HepG2 (cell line): ENCODE measurements at places on chromosomes 1 and 21.
A peak's percentile ranks its signal among the peaks of the same experiment; 100 is the strongest.

- DNase-seq, result no peak
Observed at GRCh38 chr1:12135612-12136011, 31.2 kb upstream of the TNFRSF1B start.

DNA sequence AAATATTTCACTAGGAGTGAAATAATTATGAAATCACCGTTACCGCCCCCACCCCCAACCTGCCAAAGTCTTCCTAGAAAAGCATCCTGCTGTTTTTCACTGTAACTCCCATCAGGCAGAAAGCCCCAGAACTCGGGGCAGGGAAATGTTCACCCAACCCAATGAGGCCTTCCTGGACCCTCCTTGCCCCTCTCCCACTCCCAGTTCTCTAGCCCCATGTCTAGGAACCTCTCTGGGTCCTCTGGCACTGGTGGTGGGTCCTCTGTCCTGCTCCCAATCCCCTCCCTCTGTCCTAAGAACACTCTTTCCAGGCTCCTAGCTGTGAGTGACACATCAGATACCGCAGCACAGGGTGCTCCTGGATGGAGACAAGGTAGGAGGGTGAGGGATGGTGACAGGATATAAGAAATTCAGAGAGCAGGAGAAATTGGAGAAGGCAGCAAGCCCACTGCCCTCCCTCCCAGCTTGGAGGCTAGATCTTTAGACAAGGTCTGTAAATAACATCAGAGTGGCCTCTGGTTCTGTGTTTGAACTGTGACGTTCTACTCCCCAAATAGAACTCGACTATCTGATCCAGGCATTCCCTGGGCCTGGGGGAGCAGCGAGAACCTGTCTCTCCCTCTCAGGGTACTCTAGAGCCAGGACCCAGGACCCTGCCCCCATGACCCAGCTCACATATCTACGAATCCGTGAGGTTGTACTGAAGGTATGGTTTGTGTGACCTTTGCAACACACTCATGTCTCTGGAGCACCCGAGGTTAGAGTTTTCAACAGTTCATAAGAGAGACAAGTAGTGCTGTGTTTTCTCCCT lies 23.3 kb upstream of the BTG2 start:
- DNase-seq, result peak; percentile 29

GRCh38 chr1:150106341-150106740 lies 38.8 kb downstream of the VPS45 start:
- DNase-seq, result no peak

DNA sequence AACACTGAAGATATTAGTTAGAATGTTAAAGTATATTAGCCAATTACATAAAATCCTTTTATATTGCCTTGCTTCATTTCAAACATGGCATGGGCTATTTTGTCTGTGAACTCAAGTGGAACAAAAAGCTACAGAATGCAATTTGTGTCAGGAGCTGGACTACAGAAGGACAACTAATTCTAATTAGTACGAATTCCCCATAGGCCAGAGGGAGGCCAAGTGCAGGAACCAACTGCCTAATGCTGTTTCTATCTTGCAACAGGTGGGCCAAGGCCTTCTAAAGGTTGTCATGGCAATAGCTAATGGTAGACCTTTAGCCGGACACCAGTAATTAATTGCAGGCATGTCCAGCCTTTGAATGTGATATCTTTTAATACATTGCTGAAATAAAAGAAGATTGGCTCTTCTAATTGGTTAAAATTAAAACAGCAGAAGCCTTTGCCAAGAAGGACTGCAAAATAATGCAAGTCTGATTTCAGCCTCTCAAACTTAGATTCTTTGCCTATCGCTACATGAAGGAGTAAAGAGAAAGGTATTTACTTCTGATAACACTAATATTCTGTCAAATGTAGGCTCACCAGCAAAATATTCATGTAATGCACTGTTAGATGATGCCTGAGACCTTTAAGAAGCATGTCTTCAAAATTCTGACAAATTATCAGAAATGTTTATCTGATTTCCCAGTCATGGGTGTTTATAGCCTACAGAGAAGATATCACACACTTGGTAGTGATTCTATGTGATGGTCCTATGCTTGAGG lies 232.1 kb downstream of the LMO4 start:
- DNase-seq, result no peak

DNA sequence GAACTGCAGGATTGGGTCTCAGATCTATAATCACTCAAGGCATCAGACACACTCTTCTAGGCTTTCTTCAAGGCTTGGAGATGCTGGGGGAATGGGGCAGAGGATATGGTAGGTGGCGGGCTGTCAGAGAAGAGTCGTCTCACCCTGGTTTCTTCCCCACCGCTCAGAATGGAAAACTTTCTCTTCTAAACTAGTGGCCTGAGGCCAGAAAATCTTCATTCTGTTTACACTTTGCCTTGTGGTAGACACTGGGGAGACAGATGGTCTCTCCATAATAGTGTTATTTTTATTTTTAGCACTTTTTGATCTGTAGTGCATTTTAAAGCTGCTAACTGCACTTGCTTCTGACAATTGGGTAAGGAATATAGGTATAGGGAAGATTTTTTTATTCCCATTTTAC lies 2.6 kb downstream of the PRELP start:
- DNase-seq, result no peak
